ENCODE measurements at places on chromosomes 7 and 10. TPM values are rescaled to one million over a fixed set of nuclear protein-coding genes. Genes with fewer than 3 reads are reported as not detected.

DNA sequence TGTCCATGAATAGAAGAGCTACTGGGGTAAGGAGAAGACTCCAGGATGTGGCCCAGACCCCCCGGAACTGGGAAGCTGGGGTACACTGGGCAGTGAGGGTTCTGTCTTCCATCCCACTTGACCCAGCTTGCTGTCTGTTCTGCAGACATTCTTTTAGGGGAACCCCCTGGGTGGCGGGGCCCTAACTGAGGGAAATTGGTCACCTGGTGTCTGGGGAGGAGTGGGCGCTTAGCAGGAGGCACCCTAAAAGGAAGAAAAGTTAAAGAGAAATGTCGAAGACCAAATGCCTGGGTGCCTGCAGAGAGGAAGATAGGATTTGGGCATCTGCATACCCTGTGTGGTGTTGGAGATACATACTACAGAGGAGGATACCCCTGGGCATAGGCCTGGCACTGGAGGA, 1.0 kb downstream of the AP1S1 start:
- DNase-seq, result no peak

DNA sequence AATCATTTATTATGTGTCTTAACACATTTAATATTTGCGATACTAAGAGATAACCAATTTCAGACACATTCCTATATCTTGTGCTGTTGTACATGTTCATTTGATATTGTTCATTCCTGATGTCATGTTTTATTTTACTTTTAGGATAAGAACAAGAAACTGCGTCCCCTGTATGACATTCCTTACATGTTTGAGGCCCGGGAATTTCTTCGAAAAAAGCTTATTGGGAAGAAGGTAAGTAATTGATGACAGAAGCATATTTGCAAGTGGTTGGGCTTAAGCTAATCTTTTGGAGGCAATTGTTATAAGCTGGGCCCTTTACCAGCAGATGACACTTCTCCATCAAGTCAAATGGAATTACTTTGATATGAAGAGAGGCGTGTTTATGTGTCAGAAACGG, 155.3 kb downstream of the SND1 start:
- no peak for DNase-seq

CCDC3 gene
- total RNA-seq, result 0.17 TPM

DNA sequence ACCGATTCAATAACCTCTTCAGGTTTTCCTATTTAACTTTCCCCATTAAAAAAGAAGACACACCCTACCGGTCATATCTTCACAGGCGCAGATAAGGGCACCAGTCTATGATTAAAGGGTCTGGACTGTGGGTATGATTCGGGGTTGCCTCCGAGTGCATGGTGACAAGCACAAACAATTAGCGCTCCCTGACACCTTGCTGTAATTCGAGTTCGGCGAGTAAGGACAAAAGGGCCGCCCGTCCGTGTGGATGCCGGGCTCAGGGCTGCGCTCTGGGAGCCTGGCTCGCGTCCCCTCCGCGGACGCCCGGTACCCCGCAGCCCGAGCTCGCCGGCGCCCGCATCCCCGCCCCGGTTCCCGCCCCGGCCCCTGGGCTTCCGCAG, 111.9 kb upstream of the RHEB start:
- no peak for DNase-seq
